Left colon (tissue), 2 donors: ENCODE measurements at places on chromosomes 2 and 18. TPM values are rescaled to one million over a fixed set of nuclear protein-coding genes. Genes with fewer than 3 reads are reported as not detected.
A peak's percentile ranks its signal among the peaks of the same experiment; 100 is the strongest.

GRCh38 chr2:239034561-239035341 lies 186.9 kb downstream of the TWIST2 start:
- no peak for DNase-seq

- peak; percentile 66 for DNase-seq
Measured at GRCh38 chr2:46335391-46336282, 38.4 kb downstream of the EPAS1 start.

GRCh38 chr2:161124201-161124600 lies 36.0 kb upstream of the TANK start:
- no peak for DNase-seq

GRCh38 chr18:8767340-8767739 lies 62.0 kb downstream of the MTCL1 start:
- DNase-seq = no peak

Gene BCS1L
- total RNA-seq = 29.5 TPM

Gene AOX1
- total RNA-seq = 8.7 TPM

Gene TGFBRAP1
- 16.8 TPM for total RNA-seq
